NCI-H1436 (cell line): ENCODE measurements at places on chromosomes 1 and 21.

- no peak for DNase-seq
Measured at GRCh38 chr1:17297991-17298390, 10.0 kb upstream of the PADI4 start.

- DNase-seq: no peak
Measured at GRCh38 chr21:25872271-25872670, 137.5 kb downstream of the GABPA start.

GRCh38 chr1:13714851-13715250 lies 14.9 kb downstream of the PRDM2 start:
- DNase-seq: no peak

GRCh38 chr1:54326543-54327385 lies 79.4 kb downstream of the SSBP3 start:
- no peak for DNase-seq

GRCh38 chr1:2989185-2989584 lies 32.1 kb upstream of the ACTRT2 start:
- no peak for DNase-seq

DNA sequence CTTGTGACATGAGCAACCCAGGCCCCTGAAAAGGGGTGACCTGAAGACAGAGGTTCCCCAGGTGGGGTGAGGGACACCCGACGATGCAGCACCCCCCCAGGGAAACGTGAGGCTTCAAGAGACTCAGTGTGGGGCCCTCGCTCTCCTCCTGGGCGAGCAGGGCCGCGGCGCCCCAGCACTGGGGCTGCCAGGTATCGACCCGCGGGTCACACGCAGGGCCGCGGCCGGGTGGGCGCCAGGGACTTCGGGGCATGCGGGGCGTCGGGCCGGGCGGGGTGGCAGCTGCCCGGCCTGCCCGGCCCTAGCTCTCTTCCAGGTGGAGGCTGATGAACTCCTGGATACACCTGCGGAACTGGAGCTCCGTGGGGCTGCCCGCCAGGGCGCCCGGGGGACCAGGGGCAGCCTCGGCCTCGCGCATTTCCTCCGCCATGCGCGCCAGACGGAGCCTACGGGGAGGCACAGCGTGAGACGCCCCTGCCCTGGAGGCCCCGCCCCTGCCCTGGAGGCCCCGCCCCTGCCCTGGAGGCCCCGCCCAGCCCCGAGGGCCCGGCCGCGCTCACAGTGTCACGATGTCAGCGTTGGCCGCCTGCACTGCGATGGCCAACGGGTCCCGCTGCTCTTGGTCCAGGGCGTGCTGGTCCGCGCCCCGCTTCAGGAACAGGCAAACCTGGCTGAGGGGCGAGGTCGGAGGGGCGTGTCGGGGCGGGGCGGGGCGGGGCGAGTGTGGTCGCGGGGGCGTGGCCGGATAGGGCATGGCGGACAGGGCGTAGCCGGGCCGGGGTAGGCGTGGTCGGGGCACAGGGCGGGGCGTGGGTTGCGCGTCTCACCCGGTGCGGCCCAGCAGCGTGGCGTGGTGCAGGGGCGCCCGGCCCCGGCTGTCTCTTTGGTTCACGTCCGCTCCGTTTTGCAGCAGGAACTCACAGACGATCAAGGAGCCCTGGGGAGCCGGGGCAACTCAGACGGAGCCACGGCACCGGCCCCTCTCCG lies 13.3 kb downstream of the SCNN1D start:
- no peak for DNase-seq

DNA sequence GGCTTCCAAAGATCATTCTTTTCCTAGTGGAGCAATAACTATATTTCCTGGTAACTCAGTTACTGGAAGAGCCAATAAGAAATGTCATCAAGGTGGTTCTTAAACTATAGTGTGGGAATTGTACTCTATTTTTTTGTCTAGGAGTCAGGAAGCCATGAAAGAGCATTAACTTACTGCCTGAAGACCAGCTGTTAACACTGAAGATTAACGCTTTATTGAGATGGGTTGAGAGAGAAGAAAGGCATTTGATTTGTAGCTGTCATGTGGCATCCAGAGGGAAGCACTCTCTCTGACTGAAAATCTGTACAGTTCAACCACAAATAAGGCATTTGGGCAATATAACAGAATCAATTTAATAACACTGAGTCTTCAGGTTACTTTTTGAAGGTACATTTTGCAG lies 76.0 kb downstream of the DNM3 start:
- no peak for DNase-seq

GRCh38 chr1:47593598-47594285 lies 155.9 kb downstream of the FOXD2 start:
- DNase-seq: no peak

DNA sequence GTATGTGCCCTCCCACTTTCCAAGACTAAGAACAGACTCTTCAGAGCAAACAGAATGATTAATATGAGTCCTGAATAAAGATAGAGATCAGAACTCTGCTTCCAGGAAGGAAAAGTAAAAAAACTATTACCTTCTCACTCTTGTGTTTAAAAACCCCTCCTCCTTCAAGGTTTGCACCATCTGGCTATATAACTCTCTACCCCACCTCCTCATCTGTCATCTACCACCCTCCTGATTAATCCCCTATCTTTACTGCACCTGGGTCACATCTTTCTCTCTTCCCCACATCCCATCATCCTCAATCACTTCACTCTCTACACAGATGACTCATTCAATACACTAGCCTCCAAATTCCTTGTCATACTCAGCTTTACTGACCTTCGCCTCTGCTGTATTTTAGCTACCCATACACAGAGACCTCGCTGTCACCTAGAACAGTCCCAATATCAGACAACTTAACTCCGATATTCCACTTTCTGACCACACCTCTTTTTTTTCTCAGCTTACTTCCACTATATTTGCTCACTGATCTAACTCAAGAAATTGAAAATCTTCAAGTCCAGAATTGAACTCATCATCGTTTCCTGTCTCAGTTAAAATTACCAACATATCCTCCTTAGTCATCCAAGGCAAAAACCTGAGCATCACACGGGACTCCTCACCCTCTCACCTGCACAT lies 3.7 kb downstream of the SCMH1 start:
- no peak for DNase-seq

GRCh38 chr1:163974120-163974519 lies 584.9 kb upstream of the PBX1 start:
- DNase-seq: no peak

GRCh38 chr1:161720956-161721737 lies at the start of gene FCRLB:
Gene FCRLB (plus strand): TSS chr1:161721544. CDS start chr1:161722673, 1,129 bp downstream.
- no peak for DNase-seq

DNA sequence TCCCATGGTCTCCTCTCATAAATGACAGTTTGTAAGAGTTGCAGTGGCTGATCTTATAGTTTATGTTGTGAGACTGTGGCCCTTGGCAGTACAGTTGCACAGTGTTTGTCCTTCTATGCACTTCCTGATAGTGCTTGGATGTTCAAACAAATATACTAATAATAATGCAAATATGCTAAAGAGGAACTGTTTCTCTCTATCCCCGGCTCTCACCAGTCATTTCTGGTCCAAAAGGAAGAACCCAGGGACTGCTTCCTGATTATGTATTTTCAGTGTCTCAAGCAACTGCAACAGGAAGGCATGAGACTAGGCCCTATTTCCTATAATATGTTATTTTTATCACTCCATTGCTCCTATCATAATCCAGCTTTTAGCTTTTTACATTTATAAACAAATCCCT lies 17.0 kb upstream of the SUCO start:
- DNase-seq: no peak

- peak; percentile 76 for DNase-seq
Measured at GRCh38 chr1:178724728-178725465, at the start of gene RALGPS2. Gene RALGPS2 (plus strand): TSS chr1:178725244. CDS start chr1:178776765, 51,521 bp downstream.

DNA sequence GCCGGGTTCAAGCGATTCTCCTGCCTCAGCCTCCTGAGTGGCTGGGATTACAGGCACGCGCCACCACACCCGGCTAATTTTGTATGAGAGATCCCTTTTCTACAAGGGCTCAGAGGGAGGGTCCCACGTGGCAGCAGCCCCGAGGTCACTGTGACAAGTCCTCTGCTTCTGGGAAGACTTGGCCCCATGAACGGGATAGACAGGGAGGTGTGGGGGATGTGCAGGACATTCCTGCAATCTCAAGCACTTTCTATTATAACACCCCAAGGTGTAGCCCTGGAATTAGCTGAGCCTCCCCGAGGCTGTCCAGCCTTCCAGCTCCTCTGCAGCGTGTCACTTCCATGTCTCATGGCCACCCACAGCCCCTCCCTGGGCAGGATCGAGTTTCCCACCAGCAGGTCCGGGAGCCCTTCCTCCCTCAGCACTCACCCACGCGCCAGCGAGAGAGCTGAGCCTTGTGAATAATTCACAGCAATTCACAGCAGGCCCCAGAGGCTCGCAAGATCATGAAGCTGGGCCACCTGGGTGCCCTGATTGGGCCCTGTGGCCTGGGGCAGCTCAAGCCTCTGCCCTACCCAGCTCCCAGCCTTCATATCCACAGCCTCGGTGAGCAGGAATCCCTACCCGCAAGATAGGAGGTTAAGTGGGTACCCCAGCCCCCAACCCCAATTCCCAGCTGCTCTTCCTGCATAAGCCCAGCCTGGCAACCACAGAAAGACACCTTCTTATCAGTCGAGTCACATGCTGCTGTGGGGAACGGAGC lies 22.8 kb upstream of the RNU1-4 start:
- no peak for DNase-seq

DNA sequence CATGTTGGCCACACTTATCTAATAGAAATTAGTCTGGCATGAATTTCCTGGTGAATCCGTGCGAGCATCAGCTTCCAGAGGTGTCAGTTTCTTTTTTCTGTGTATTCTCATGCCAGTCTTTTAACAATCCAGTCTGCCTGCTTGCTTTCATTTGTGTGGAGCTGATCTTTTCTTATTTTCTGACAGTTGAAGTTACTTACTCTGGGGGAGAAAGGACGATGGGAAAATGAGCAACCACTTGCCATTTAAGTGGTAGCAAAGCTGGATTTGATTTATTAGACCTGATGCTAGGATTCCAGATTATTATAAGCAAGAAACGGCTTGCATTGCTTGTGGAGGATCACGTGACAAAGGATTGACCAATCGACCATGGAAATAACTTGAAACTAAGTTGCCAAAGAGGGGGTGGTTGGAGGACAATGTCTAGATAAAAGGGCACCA lies 24.3 kb upstream of the APP start:
- no peak for DNase-seq

DNA sequence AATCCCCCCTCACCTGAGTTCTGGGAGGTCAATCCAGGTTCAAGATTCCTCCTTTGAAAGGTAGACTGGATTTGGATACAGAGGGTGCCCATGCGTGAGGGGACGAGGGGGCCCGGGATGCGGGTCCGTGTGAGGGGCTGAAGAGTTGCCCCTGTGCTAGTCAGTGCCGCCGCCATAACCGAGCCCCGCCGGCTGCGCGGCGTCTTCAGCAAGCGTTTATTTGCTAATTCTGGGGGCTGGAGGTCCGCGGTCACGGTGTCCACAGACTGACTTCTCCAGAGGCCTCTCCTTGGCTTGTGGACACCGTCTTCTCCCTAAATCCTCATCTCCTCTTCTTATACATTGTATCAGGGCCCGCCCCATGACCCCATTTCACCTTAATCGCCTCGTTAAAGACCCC lies 20.9 kb upstream of the SAMD11 start:
- DNase-seq: no peak

DNA sequence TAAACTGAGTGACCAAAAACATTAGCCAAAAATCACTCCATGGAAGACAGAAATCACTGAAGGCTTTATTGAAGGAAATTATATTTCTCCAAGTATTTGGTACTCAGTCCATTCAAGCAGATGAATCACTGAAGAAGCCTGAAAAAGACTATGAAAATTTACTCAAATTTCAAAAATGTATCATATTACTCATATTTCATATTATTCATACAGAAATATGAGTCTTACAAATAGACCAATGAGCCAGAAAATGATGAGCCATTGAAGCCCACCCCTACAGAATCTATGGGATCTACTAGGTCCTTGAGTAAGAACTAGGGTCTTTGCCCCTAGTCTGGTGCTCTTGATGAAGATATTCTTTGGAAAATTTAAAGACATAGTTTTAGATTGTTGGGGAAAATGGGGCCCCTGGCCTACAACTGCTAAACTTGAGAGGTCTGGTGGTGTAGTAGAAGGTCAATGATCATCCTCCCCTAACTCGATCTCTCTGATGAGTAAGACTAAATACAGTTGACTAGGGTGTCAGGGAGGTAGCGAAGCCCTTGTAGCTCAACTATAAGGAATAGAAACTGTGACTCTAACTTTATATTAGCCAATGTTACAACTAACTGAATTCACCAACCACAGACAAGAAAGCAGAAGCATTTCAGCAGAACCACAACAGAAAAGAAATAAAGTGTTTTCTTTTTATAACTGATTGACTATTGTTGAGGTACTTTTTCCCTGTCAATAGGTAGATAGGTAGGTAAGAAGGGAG lies 81.0 kb downstream of the NOTCH2 start:
- DNase-seq: no peak

DNA sequence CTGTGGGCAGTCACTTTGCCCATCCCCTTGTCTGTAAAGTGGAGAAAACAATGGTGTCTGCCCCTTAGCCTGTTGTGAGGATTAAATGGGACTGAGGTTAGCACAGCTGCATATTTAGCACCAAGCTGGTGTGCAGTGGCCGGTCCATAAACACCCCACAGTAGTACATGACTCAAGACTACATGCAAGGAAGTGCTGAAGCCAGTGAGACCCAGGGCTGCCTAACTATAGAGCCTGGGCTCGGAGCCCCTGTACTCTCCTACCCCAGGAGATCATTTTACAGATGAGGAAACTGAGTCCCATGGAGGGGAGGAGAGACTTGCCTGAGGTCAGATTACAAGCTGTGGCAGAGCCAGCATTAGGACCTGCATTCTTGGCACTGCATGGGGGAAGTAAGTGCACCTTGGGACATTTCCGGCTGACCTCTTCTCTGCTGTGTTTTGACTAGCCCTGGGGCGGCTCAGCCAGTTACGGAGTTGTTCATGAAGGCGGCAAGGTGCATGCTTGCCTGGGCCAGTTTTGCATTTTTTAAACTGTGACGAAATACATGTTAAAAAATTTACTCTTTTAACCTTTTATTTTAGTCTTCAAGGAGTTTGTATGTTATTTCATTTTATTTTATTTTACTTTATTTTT lies 3.2 kb downstream of the SERINC2 start:
- DNase-seq: no peak

GRCh38 chr1:19744335-19744743 lies 55.4 kb downstream of the TMCO4 start:
- DNase-seq: no peak

GRCh38 chr1:116912846-116913245 lies 3.1 kb downstream of the PTGFRN start:
- no peak for DNase-seq

DNA sequence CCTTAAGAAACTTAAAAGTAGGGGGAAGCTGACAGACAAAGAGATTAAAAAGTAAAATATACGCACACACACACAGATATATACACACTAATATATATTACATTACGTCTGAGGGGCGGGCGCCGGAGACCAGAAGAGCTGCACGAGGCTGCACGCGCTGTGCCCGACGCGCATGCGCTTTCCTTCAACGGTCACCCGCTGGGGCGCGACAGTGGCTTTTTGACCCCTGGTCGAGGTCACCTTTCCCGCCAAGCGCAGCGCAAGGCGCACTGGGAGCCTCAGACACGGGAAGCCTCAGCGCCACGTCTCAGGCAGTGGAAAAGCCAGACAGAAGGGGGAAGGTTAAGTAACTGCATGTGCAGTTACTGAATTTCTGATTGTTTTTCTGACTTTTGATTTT lies at the start of gene HORMAD1:
TSS of gene HORMAD1 (minus strand) at position 193 of the 400 bp plus-strand sequence. CDS start 1,390 bp downstream, outside the sequence.
- DNase-seq: no peak
